ENCODE measurements at places on chromosomes 11 and 22.
A peak's percentile ranks its signal among the peaks of the same experiment; 100 is the strongest.

DNA sequence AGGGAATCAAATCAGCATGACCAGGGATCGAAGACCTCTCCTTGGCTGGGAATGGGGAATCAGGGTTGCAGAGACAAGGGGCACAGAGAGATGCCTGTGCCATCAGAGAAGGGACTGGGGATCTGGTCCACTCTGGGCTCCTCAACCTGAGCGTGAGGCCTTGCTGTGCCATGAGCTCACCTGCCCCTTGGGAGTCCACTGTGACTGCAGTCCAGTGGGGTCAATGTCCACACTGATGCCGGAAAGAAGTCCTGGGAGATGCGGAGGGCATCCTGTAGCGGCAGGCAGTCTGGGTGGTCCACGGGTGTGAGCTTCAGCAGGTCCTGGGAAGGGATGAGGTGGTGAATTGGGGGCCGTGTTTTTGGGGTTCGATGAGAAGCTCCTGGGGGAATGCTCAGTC lies 7.3 kb upstream of the RGL4 start:
- H3K4me3 ChIP-seq, result no peak overlapping the region
- DNase-seq, result no peak
- no peak overlapping the region for H3K27ac ChIP-seq
- H3K36me3 ChIP-seq, result no peaks in the 10 kb centered on the region

DNA sequence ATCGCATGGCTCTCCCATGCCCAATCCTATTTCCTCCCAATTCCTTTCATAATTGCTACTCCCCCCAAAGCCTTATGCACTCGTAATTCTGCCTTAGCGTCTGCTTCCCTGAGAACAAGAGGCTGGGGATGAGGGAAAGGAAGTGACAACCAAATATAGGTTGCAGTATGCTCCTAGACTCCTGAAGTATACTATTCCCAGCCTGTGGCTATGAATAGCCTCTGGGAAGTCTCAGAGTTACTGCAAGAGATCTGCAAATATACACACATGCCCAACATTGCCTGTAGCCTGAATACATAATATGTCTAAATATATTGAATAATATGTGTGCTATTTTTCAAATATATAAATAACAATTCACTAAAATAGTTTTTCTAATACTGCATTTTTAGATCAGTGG lies 96.1 kb upstream of the CD44 start:
- H3K27me3 ChIP-seq, result no peaks in the 10 kb centered on the region
- no peak overlapping the region for H3K27ac ChIP-seq
- no peak for DNase-seq
- no peak overlapping the region for H3K4me3 ChIP-seq

- H3K27ac ChIP-seq, result no peak overlapping the region
- DNase-seq, result no peak
- H3K4me1 ChIP-seq, result no peaks in the 10 kb centered on the region
- H3K36me3 ChIP-seq, result no peaks in the 10 kb centered on the region
Observed at GRCh38 chr11:82539669-82540068, 194.0 kb downstream of the FAM181B start.

DNA sequence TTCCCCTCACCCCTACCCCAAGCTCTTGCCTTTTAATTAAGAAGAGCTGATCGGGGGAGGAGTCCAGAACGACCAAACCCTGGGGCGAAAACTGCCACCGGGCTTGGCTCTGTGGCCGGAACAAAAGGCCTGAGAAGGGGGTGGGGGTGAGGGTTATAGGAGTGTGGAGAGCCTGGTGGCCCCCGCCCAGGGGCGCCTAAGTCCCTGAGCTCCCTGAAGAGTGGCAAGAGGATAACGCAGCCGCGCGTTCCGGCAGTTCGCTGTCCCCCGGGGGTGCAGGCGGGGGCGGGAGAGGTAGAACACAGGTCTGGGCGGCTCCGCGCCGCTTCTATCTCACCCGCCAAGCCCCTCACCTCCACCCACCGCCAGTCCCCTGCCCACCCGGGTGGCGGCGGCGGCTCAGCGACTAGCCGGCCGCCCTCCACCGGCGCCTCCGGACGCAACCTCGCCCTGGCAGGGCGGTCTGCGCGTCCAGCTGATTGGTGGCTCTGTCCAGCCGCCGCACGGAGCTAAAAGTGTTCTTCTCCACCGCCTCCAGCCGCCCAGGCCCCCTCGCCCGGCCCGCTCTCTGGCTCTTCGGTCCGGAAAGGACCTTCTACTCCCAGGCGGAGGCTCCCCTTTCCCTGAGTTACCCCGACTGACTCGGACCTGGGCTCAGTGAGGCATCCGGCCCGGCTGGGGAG lies 18.7 kb upstream of the BDNF start:
- DNase-seq, result no peak
- no peaks in the 10 kb centered on the region for H3K27me3 ChIP-seq
- H3K4me3 ChIP-seq, result peak overlapping the region; percentile 58
- H3K36me3 ChIP-seq, result no peaks in the 10 kb centered on the region

DNA sequence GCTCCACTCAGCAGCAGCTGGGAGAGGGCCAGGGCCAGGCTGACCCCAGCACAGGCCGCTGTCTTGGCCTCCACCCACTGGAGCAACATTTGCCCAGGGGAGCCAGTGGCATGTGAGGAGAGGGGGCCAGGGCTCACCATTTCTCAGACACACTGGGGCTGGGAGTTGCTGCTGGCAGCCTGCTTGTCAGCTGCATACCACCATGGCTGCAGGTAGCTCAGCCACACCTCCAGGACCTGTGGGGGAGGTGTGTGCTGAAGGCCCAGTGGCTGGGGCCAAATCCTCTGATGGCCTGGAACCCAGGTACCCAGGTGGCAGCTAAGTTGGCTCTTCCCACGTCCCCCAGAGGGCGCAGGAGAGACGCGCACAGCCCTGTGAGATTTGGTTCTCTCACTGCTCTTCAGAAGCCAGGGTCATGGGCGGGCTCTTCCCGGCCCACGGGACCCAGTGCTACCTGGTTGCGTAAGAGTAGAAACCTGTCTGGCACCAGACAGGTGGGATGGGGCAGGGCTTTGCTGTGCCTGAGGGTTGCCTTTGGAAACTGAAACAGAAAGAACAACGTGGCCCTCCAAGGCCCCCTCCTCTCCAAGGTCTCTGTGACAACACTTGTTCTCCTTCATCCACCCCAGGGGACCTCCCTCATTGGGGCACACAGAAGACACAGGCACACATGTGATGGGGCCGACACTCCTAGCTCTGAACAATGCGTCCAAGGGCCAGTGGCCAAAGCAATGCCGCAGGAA lies 98.8 kb downstream of the MED15 start:
- no peaks in the 10 kb centered on the region for H3K4me1 ChIP-seq
- DNase-seq, result peak; percentile 79
- H3K4me3 ChIP-seq, result no peak overlapping the region
- no peaks in the 10 kb centered on the region for H3K27me3 ChIP-seq

DNA sequence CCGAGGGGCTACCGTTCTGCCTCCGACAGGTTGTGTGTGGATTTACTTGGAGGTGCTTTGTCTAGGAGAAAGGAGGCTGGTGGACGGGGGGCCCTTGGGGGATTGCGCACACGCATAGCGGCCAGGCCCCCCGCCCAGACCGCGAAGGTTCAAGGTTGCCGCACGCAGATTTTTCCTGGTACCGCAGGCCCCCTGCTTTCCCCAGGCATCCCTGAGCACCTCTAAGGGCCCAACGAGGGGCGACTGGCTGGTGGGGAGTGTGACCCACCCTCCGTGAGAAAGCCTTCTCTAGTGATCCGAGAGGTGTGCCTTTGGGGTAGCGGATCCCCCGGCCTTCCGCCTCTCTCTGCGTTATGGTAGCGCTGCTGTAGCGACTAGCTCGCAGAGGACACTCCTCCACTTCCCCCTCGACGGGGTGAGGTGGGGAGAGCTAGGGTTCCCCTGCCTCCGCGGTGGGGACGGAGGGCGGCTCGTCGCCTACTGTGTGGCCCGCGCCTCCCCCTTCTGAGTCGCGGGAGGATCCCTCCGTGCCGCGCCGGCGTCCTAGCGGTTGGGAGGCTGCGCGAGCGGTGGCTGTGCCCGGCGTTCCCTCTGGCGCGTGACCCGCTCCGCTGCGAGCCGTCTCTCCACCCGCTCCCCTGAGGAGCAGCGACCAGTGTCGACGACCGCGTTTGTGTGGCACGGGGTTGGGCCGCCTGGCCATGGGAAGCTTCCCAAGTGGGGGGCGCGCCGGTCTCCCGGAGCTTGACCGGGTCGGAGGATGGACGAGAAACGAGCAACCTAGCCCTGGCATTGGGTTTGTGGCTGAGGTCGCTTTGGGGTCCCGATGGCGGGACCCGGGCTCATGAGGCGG lies 3900.0 kb upstream of the OR11H1 start:
- H3K36me3 ChIP-seq, result no peaks in the 10 kb centered on the region
- H3K27ac ChIP-seq, result no peak overlapping the region
- DNase-seq, result no peak
- H3K4me3 ChIP-seq, result no peak overlapping the region
- no peaks in the 10 kb centered on the region for H3K4me1 ChIP-seq

DNA sequence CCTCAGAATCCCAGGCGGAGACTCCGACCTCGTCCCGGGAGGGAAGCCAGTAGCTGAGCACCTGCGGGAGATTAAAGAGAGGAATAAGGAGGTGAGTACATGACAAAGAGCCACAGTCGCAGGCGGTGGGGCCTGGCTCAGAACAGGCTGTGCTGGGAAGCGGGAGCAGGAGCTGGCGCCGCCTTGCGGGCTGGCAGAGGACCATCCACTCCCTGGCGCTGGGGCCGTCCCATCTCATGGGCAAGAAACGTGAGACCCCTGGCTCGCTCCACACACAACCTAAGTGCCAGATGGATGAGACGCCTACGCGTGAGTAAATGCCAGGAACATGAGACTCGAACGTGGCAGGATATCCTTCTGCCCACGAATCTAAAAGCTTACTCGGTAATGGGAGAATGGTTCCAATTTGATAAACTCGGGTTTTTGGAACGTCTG lies 6.3 kb downstream of the CEND1 start:
- DNase-seq, result no peak
- no peaks in the 10 kb centered on the region for H3K36me3 ChIP-seq
- H3K27ac ChIP-seq, result no peak overlapping the region
- no peak overlapping the region for H3K4me3 ChIP-seq
- no peaks in the 10 kb centered on the region for H3K4me1 ChIP-seq

DNA sequence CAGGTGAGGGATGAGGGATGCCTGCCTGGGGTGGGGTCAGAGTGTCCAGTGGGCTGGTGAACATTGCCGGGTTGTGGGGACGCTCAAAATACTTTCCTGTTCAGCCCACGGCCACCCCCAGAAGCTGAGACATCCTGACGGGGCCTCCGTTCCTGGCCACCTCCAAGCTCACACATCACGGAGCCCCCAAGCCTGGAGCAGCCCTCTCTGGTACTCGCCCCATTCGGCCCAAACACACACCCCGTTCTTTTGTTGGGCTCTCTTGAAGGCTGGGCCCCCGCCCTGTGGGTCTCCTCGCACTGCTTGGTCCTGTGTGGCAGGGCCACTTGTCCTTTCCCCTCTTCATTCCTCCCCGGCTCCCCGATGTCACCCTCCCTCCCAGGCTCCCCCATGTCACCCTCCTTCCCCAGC lies 442.6 kb downstream of the TBC1D22A start:
- no peaks in the 10 kb centered on the region for H3K4me1 ChIP-seq
- no peaks in the 10 kb centered on the region for H3K36me3 ChIP-seq
- H3K27ac ChIP-seq, result no peak overlapping the region
- DNase-seq, result no peak
- peaks cover 88% of the 10 kb centered on the region for H3K27me3 ChIP-seq
- H3K4me3 ChIP-seq, result no peak overlapping the region

GRCh38 chr11:13008625-13009475 lies at the start of gene RASSF10:
Gene RASSF10, plus strand, starts transcription at chr11:13009316. Its CDS starts 261 bp downstream, at chr11:13009577.
- peaks cover 11% of the 10 kb centered on the region for H3K4me1 ChIP-seq
- no peaks in the 10 kb centered on the region for H3K27me3 ChIP-seq
- peak; percentile 59 for DNase-seq
- H3K4me3 ChIP-seq, result peak within 1 kb of the TSS; percentile 55
- no peaks in the 10 kb centered on the region for H3K36me3 ChIP-seq

DNA sequence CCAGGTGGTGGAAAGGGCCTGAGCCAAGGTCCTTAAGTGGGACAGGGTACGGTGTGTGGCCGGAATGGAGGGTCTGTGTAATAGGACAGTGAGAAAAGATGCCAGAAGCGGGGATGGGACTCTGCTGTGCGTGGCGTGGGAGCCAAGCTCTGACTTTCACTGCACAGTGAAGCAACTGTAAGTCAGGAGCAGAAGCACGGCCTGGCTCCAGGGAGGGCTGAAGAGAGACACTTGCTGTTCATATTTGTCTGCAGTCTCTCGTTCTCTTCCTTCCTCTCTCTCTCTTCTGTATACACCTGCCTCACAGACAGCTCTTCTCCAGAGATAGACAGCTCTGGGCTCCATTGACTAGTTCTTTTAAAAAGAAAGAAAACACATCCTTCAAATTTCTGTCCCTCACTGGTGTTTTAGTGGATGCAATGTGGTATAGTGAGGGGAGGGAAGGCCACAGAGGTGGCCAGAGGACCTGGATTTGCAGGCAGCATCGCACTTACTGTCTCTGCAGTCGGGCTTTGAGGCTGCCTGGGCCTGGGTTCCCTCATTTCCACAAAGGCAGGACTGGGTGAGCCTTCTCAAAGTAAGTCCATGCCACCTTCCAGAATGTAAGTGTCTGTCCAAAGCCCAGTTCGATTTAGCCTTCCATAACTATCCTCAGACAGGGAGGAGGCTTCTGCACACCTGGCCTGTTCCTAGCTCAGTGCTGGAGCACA lies 2.1 kb downstream of the IL17RA start:
- DNase-seq, result no peak
- no peak overlapping the region for H3K27ac ChIP-seq
- H3K4me3 ChIP-seq, result no peak overlapping the region
- H3K36me3 ChIP-seq, result no peaks in the 10 kb centered on the region
- no peaks in the 10 kb centered on the region for H3K27me3 ChIP-seq
- H3K4me1 ChIP-seq, result no peaks in the 10 kb centered on the region

- no peaks in the 10 kb centered on the region for H3K27me3 ChIP-seq
- H3K27ac ChIP-seq, result no peak overlapping the region
- no peaks in the 10 kb centered on the region for H3K36me3 ChIP-seq
- H3K4me3 ChIP-seq, result no peak overlapping the region
Observed at GRCh38 chr11:111395081-111395480, 16.0 kb upstream of the POU2AF1 start.

GRCh38 chr11:4134806-4135205 lies 40.2 kb downstream of the RRM1 start:
- no peak overlapping the region for H3K4me3 ChIP-seq
- DNase-seq, result peak; percentile 77
- peaks cover 16% of the 10 kb centered on the region for H3K4me1 ChIP-seq

DNA sequence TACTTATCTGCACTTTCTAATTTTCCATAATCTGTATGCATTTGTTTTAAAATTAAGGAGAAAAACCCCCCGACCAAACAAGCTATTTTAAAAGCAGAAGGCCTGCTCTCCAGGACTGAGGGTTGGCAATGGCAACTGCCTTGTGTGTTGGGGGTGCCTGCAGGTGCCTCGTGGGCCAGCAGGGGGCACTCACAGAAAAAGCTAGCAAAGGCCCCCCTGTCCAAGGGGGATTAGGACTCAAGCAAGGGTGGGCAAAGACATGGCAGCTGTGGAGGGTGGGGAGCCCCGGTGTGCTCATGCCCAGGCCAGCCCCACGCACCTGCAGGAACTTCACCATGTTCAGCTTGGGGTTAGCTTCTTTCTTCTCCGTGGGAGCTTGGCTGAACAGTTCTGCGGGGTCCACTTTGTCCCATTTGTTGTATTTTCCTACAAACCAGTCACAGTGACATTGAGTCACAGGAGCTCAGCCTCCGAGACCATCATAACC lies 10.3 kb downstream of the TOP3B start:
- no peaks in the 10 kb centered on the region for H3K27me3 ChIP-seq
- no peaks in the 10 kb centered on the region for H3K36me3 ChIP-seq
- no peak overlapping the region for H3K27ac ChIP-seq
- H3K4me3 ChIP-seq, result no peak overlapping the region

- DNase-seq, result no peak
- H3K27me3 ChIP-seq, result no peaks in the 10 kb centered on the region
- no peak overlapping the region for H3K27ac ChIP-seq
- H3K4me1 ChIP-seq, result no peaks in the 10 kb centered on the region
- H3K4me3 ChIP-seq, result no peak overlapping the region
Observed at GRCh38 chr11:58276151-58276550, 8.1 kb upstream of the OR10W1 start.

GRCh38 chr11:2447253-2447950 lies 2.6 kb downstream of the KCNQ1 start:
- H3K36me3 ChIP-seq, result no peaks in the 10 kb centered on the region
- DNase-seq, result no peak
- no peak overlapping the region for H3K27ac ChIP-seq
